ENCODE measurements at places on chromosomes 2 and 18. TPM values are rescaled to one million over a fixed set of nuclear protein-coding genes. Genes with fewer than 3 reads are reported as not detected.

DAW1 gene
- polyA plus RNA-seq: not detected

DCDC2C gene
- not detected for polyA plus RNA-seq

ANKRD30B gene
- polyA plus RNA-seq: not detected

SCN2A gene
- 3.2 TPM for polyA plus RNA-seq

SLC39A6 gene
- 65.4 TPM for polyA plus RNA-seq

FHOD3 gene
- 15.2 TPM for polyA plus RNA-seq

GPN1 gene
- 32.6 TPM for polyA plus RNA-seq

PKDCC gene
- 4.1 TPM for polyA plus RNA-seq

ERBB4 gene
- polyA plus RNA-seq: 0.81 TPM

KLHL30 gene
- polyA plus RNA-seq: not detected

PER2 gene
- polyA plus RNA-seq: 5.6 TPM

CTNNA2 gene
- polyA plus RNA-seq: 44.8 TPM

ITGB6 gene
- polyA plus RNA-seq: not detected

CNRIP1 gene
- polyA plus RNA-seq: 32.8 TPM

SLC38A11 gene
- 1.7 TPM for polyA plus RNA-seq

TUBA4A gene
- polyA plus RNA-seq: 116 TPM

POTEC gene
- not detected for polyA plus RNA-seq

PLCD4 gene
- 9.7 TPM for polyA plus RNA-seq

ACTR1B gene
- 88.0 TPM for polyA plus RNA-seq

FKBP1B gene
- 22.8 TPM for polyA plus RNA-seq

MYO3B gene
- polyA plus RNA-seq: not detected

UGT1A4 gene
- not detected for polyA plus RNA-seq

SNORC gene
- 16.9 TPM for polyA plus RNA-seq

LHCGR gene
- not detected for polyA plus RNA-seq

SLC9A4 gene
- not detected for polyA plus RNA-seq

MLPH gene
- 2.8 TPM for polyA plus RNA-seq

NR4A2 gene
- polyA plus RNA-seq: 4.3 TPM

KCNS3 gene
- polyA plus RNA-seq: 1.2 TPM

CFAP221 gene
- 1.1 TPM for polyA plus RNA-seq

ALS2 gene
- 10.7 TPM for polyA plus RNA-seq

CROCC2 gene
- polyA plus RNA-seq: not detected

NYAP2 gene
- polyA plus RNA-seq: 0.20 TPM

FBXO48 gene
- 0.64 TPM for polyA plus RNA-seq

CYP27C1 gene
- not detected for polyA plus RNA-seq

EFR3B gene
- 23.8 TPM for polyA plus RNA-seq

SP140L gene
- polyA plus RNA-seq: 0.70 TPM

NBEAL1 gene
- polyA plus RNA-seq: 2.5 TPM

ZEB2 gene
- 28.2 TPM for polyA plus RNA-seq

PPP1R1C gene
- 7.2 TPM for polyA plus RNA-seq

CCBE1 gene
- 0.12 TPM for polyA plus RNA-seq

NEU2 gene
- polyA plus RNA-seq: not detected

TMEM214 gene
- 42.2 TPM for polyA plus RNA-seq

ABCG5 gene
- not detected for polyA plus RNA-seq

L3MBTL4 gene
- 4.5 TPM for polyA plus RNA-seq

RAPGEF4 gene
- 18.3 TPM for polyA plus RNA-seq

TMEM18 gene
- 30.6 TPM for polyA plus RNA-seq

QPCT gene
- 74.2 TPM for polyA plus RNA-seq

WIPF1 gene
- polyA plus RNA-seq: 20.8 TPM

CNDP1 gene
- 90.4 TPM for polyA plus RNA-seq

TEX44 gene
- polyA plus RNA-seq: not detected

CNDP2 gene
- polyA plus RNA-seq: 220 TPM

GRP gene
- polyA plus RNA-seq: 1,113 TPM

ZNF385B gene
- polyA plus RNA-seq: 2.4 TPM

KCNG3 gene
- 0.41 TPM for polyA plus RNA-seq

ALLC gene
- not detected for polyA plus RNA-seq

TCF4 gene
- polyA plus RNA-seq: 29.3 TPM

FNDC4 gene
- 23.0 TPM for polyA plus RNA-seq

MAP3K19 gene
- not detected for polyA plus RNA-seq

GPR45 gene
- polyA plus RNA-seq: 0.34 TPM

Data from brain (organoid and tissue), 16 donors.